GM10248 (cell line): ENCODE measurements at places on chromosomes 2 and 18.

GRCh38 chr2:48888066-48888465 is 132.5 kb upstream of the LHCGR start:
- DNase-seq: no peak

DNA sequence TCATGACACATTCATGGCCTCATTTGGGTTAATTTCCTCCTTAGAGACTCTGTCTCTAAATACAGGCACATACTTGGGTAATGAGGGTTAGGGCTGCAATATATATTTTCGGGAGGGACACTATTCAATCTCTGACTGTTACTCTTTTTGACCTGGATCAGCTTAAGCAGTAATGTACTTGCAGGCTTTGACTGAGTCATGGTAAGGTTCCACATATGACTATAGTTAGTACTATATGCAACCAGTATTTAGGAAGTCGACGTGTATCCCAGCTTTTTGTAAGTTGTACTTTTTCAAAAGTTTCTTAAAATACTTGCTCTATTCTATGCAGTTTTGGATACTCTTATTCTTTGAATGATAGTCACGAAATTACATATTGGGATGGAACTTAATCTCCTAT is 37.2 kb upstream of the CDH19 start:
- no peak for DNase-seq

- no peak for DNase-seq
Observed at GRCh38 chr2:15986068-15986560, 45.8 kb downstream of the MYCN start.

DNA sequence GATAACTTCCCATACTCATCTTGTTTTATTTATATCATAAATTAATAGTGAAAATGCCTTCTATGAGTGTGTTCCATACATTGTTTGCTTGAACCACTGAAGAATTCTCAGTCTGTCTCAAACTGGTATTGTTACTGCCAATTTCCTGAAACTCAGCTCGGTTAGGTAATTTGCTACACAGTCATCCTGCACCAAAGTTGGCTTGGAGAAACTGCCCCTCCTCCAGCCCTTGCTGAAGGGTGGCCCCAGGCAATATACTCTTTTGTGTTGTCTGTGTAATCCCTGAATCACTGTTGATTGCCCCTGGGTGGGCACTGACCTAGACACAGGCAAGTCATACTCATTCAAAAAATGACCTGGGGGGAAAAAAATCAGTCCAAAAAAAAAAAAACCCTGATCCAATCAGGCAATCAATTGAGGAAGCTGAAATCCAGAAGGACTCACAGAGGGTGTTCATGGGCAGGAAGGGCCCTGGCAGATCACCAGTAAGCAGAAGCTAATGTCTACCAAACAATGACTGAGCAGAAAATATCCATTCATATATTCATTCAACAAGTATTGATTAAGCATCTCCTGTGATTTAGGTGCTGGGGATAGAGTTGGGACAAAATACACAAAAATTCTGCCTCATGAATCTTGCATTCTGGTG is 3.8 kb upstream of the SESTD1 start:
- no peak for DNase-seq

DNA sequence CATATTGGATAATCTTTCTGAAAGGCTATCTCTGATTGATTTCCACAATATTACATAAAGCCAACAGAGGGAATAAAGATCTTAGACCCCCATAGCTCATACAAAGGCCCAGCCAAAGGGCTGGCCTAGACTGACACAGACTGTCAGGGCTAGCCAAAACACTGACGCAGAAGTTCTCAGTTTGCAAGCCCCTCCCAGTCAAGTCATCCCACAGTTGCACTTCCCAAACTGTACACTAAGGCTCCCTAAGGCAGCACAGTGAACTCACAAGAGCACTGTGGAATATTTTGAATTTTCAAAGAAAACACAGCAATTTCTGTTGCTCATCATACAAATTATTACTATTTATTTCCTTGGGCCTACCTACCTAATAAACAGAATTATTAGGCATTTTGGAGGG is 244.9 kb downstream of the SP3 start:
- no peak for DNase-seq

- DNase-seq: peak; percentile 38
Observed at GRCh38 chr2:98269274-98269673, 77.0 kb upstream of the CNGA3 start.

- no peak for DNase-seq
Observed at GRCh38 chr2:175064797-175065196, 59.6 kb upstream of the CHN1 start.

GRCh38 chr2:237574467-237574866 is 8.1 kb downstream of the PRLH start:
- no peak for DNase-seq

DNA sequence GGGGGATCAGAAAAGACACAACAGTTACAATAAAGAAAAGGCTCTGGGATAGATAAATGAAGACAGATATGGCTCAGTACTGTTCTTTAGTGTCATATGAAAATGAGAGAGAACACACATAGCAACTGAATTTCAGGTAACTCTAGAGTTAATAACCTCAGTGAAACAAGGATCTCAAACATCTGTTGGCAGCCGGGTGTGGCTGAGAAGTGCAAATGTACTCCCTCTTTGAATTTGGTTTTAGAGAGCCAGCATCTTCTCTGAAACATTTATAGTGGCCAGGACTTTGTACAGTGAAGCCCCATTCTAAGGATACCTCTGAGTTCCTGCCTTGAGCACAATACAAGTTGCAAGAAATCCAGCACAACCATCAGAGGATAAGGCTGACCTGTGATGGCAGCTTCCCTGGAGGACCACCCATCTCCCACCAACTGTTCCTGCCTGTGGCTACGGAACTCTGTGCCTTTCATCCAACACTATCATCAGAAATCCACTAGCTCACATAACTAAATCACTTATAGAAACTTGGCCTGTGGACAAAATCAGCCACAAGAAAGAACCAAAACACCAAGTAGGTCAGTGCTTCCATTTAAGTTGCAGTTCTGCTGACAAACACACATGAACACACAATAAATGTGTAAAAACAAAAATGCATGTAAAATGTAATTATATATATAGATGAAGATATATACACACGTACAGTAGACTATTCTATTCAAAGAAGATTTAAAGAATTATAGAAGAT is 37.3 kb upstream of the PEX13 start:
- DNase-seq: no peak

- DNase-seq: no peak
Observed at GRCh38 chr18:74539289-74539688, 5.0 kb downstream of the CNDP1 start.

DNA sequence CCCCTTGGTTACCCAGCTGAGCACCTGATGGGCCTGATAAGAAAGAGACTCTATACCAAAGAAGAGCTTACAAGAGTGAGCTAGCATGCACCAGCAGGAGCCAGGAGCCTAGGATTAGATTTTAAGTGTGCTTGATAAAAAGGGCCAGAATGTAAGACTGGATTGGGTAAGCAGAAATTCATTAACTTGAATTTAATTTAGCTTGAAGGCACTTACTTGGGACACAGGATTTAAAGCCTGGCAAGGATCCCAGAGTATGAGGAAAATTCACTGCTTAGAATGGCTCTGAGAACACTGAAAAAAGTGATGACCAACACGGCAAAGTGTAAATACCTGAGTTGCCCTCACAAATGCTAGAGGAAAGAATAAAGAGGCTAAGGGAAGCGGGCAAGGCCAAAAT is 91.3 kb upstream of the RBBP8 start:
- no peak for DNase-seq

DNA sequence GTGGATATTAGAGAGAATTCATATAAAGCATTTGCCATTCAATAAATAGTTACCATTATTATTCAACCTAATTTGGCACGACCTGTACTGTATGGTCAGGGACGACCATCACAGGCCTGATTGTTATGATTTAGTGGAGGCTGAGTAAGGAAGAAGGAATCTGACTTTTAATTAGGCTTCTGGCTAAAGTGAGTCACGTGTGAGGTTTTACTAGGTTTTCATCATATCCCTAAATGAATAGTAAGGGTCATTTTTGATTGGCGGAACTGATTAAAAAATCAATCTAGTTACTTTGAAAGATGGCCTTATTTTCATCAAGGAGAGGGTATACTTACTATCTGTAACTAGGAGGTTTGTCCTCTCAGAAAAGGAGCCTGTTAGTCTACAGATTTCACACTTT is 143.4 kb downstream of the ADCYAP1 start:
- no peak for DNase-seq

GRCh38 chr18:5542515-5543035 is 1.2 kb downstream of the EPB41L3 start:
- DNase-seq: no peak

DNA sequence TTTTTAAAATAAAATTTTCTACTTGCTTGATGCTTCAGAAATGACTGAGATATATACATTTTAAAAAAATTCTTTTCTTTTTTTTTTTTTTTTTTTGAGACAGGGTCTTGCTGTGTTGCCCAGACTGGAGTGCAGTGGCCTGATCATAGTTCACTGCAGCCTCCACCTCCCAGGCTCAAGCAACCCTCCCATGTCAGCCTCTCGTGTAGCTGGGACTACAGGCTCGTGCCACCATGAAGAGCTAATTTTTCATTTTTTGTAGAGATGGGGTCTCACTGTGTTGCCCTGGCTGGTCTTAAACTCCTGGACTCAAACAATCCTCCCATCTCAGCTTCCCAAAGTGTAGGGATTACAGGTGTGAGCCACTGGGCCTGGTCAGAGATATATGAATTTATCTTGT is 12.9 kb downstream of the CYS1 start:
- no peak for DNase-seq

GRCh38 chr2:71742953-71743601 is 289.7 kb downstream of the DYSF start:
- DNase-seq: no peak

DNA sequence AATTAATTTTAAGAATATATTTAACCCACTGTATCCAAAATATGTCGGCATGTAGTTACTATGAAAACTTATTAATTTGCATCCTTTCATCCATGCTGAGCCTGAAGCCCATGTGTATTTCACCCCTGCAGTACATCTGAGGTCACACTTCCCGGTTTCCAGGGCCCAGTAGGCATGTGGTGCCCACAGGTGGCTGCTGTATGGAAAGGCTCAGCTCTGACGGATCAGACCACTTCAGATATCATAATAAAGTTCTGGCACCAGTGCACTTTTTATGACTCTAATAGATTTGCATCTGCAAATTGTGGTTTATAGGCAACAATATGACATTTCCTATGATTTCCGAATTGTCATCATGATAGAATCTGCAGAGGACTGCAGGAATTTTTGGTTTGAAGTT is 22.5 kb downstream of the SH3RF3 start:
- DNase-seq: no peak

DNA sequence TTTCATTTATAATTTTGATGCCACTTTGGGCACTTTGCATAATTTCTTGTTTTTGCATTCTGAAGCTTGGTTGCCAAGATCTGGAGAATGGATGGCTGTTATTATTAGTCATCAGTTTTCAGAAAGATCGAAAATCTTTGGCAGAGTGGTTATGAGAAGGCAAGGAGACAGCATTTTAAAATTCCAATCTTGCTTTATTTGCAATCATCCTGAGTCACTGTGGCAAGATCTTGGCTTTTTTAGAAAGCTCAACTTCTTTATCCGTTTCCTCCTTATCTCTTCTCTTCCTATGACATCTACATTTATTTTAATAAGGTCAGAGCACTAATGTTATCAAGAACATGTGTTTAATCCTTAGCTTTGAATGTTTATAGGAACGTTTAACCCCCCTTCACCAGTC is 31.1 kb upstream of the EIF2AK3 start:
- DNase-seq: no peak

DNA sequence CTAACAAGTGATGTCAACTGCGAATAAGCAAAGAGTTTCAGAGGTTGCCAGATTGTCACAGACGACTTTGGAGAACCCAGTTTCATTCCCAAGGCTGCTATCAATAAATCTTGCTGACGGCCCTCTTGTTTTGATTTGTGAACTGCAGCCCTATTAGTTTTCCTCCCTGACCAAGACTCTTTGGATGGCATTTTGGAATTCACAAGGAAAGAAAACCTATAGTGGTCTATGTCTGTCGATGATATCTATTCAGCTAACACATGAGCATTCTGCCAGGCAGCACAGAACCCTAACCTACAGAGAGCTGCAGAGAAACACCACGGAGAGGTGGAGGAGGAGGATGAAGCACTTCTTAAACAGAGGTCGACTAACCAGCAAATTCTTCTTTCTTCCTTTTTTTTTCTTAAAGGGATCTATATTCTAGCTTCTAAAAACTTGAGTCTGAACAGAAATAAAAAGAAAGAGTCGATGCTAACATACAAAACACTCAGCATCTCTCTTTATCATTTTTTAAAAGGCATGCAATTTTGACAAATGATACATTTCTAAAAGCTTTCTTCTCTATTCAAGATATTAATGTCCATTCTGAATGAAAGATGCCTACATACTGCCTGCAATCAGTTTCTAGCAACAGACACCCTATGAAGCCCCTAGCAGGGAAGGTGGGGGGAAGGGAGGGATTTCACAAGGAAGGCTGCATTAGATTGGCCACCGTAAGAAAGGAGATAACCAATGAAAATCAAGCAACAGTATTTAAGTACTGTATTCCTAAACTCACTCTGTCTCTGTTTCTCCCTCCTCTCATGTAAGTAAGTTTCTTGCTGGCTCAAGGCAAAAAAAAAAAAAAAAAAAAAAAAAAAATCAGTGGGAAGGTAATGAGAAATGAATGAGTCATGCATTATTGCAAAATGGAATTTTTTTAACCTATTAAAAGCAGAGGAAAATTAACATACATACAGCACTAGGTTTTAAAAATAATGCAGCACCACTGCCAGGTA is 83.0 kb upstream of the CHRNA1 start:
- DNase-seq: no peak

- DNase-seq: no peak
Observed at GRCh38 chr2:39033980-39034379, 86.9 kb downstream of the SOS1 start.

DNA sequence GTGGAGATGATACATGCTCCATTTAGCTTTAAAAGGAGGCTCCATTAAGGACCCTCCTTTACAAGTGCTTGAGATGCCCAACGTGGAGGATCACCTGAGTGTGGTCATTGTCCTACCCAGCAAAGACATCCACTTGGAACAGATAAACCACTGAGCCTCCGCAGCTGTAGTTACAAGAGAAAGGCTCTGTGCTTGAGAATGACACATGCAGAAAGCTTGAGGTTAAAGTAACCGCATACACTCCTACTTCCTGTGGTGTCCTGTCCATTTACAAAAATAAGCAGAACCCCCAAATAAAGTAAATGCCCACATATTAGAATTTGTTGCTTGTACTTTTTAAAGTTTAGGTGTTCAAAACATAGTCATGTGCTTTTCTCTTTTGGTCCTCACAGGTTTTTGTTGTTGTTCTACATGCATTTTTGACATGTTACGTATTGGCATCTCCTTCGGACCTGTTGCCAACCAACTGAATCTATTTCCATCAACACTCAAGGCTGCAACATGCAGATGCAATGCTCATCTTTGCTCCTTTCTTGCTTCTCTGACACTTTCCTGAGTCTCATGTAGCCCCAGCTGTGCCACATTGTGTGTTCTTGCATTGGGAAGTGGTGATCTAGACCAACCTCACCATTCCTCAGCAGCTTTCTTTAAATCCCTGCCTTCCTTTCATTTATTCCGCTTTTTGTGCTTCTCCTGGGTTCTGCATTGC is 56.0 kb downstream of the SERPINB7 start:
- peak; percentile 20 for DNase-seq

DNA sequence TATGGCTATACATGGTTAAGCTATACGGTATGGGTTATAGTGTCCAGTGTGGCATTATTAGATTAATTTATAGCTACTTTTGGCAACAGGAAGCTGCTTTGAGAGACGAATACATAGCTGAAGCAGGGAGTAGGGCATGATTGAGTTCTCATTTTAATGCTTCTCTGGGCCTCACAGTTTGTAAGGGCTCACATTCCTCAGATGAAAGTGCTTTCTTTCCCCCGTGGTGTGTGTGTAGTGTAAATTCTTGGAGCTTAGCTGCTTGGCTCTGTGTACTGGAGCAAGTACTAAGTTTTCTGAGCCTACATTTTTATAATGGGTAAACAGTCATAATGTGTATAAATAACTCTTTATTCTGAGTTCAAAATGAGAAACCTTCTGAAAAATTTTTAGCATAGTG is 173.7 kb downstream of the PTPRM start:
- no peak for DNase-seq
